Epithelial cell of umbilical artery (primary cell): ENCODE measurements at places on chromosomes 7 and 10. TPM values are rescaled to one million over a fixed set of nuclear protein-coding genes. Genes with fewer than 3 reads are reported as not detected.

Gene ACTR3C
- 1.5 and 1.6 TPM in 2 replicates for total RNA-seq

Gene ZNF804B
- not detected in 2 replicates for total RNA-seq

Gene ANKRD2
- 0.97 and 2.1 TPM in 2 replicates for total RNA-seq

Gene OR9A2
- total RNA-seq, result not detected in 2 replicates

Gene SAP25
- total RNA-seq, result not detected in 2 replicates

Gene ASB10
- not detected in 2 replicates for total RNA-seq
